Mesenchymal stem cell (in vitro differentiated cells and primary cell): ENCODE measurements at places on chromosomes 4 and X.

GRCh38 chrX:111191598-111191997 lies 78.7 kb downstream of the CAPN6 start:
- no peak for DNase-seq

DNA sequence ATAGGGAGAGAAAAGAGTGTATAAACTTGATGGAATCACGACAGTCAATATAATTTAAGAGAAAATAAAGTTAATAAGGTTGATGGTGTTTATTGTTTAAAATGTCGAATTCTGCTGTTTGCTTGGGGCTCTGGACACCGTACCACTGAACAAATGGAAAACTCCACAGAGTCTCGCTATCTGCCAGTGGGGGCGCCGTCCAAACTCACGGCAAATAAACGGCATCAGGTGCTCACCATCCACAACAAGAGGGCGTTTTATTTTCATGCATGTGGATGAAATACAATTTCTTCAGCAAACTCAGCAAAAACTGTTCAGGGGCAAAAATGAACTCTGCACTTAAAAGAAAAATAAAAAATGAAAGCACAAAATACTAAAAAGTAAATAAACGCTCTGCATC lies 46.6 kb upstream of the FAM47C start:
- DNase-seq = no peak

DNA sequence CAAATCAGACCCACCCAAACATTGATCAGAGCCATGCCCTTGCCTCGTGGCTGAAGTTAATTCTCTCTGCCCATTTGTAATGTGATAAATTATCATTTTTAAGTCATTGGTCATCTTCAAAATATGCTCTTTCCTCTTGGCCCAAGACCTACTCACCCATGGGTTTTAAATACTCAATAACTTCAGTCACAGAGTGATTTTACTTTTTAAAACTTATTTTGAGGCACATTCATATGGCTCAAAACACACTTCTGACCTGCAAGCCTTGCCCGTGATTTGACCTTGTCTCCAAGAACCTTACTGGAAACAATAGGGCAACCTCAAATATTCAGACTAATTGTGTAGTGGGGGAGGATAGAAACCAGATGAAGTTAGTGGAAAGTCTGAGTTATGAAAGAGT lies 176.2 kb upstream of the LNX1 start:
- no peak for DNase-seq

DNA sequence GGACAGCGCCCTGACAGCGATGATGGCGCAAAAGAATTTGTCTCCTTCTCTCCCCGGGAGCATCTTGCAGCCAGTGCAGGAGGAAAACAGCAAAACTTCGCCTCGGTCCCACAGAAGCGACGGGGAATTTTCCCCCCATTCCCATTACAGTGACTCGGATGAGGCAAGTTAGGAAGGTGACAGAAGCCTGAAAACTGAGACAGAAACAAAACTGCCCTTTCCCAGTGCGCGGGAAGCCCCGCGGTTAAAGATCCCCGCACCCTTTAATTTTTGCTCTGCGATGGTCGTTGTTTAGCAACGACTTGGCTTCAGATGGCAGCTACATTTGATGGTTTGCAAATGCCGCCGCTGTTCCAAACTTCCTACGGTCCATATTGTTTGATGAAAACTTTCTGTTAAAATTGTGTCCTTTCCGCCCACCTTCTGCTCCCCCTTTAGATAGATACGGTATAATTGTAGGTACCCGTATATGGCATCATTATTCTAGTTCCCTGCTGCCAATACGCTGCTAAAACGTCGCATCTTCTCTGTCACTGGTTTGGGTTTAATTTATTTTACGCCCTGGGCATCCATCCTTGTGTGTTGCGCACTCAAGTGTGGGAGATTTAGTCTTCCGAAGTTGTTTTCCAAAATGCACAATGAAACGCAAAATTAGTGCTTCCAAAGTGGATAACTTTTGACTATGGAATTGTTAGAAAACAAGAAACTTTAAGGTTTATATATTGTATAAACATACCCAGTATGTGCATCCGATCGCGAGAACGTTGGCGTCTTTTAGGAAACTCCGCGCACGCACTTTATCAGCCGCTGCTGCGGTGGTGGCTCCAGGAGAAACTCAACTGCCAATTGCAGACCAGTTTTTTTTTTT lies 1.5 kb downstream of the ATOH1 start:
- DNase-seq = no peak

DNA sequence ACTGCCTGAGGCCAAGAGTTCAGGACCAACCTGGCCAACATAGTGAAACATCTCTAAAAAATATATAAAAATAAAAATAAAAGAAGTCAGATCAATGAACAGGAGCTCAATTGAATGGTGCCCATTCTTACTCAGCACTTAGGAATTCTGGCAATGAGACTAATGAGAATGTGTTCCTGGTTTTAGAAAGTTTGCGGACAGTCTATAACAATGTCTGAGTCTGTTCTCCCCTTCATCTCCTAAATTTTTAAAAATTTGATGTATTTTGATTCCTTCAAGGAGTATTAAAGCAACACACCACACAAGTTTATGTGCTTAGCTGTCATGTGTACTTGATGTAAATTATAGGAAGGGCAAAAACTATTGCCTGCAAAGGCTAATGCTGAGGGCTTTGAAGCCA lies 30.6 kb upstream of the KCNIP4 start:
- no peak for DNase-seq

- DNase-seq = no peak
Observed at GRCh38 chrX:67536564-67536963, 7.3 kb upstream of the AR start.

DNA sequence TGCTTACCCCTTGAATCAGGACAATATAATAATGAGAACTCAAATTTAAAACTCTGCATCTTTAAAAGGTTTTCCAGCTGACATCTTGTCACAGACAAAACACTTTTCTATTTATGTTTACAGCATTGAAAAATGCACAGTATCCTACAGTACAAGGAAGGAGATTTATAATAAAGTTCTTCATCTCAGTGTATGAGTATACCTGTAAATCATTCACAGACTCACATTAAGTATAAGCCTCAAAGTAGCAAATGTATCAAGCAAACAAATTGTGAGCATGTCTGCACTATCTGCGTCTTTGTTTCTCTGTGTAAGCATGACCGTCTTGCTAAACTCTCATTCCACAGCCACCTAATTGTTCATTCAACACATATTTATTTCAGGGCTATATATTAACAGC lies 52.8 kb downstream of the PPP1R2C start:
- DNase-seq = no peak

DNA sequence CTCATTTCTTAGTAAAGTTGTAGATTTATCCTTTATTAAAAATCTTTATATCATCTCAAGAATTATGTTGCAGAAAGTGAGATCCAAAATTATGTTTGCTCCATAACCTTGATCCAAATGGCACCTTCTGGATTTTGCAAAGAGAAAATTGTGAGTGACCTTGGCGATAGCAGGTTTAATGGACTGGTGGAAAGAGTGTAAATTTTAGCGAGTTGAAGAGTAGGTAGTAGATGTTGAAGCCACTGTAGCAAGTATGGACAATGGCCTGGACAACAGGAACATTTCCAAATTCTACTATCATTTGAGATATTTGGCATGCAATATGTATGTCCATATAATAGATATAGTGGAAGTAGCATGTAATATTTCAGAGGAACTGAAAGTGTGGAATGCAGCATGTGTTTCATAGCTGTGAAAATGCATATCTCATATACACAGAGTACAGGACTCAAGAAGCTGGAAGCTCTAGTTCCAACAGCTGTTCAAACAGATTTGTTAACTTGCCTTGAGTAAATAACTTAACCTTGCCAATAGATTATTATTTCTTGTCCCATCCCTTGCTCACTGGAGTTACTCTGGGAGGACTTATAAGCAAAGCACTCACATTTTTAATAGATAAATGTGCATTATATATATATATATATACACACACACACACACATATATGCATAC lies 152.5 kb upstream of the TLL1 start:
- DNase-seq = no peak

DNA sequence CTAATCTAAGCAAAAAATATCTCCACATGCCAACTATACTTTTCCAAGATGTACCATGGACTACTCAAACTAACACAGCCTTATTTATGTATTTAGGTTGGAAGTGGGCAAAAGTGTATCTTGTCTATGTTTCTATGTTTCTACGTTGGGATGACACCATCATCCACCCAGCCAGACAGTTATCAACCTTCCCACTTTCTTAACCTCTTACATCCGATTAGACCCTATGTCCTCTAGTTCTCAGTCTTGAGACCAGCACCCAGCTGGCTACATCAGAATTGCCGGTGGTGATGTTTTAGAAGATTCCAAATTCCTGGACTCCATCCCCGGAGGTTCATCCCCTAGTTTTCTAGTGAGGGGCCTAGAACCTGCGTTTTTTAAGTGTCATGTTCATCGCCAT lies 1.0 kb upstream of the AASDH start:
- peak; percentile 12 for DNase-seq

DNA sequence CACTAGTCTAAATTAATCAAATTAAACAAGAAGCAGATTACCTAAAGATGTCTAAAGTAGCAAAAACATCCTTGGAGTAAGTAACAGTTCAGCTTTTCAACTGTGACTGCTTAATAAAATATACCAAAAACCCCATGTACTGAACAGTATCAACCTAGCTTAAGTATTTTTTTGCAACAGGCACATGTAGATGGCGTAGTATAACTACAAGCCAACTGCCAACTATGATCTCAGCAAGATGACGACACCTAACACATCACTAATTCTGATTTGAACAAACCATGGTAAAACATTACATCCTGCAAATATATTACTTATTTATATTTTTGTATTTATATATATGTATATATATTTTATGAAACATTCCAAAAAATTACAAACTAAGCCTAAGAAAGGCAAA lies 24.5 kb downstream of the DHX15 start:
- peak; percentile 25 for DNase-seq

GRCh38 chrX:119427024-119427794 lies 28.1 kb downstream of the SLC25A43 start:
- peak; percentile 18 for DNase-seq

- DNase-seq = no peak
Observed at GRCh38 chrX:66012094-66012534, 27.8 kb downstream of the VSIG4 start.

- peak; percentile 33 for DNase-seq
Observed at GRCh38 chr4:2761035-2761923, 5.1 kb upstream of the TNIP2 start.

DNA sequence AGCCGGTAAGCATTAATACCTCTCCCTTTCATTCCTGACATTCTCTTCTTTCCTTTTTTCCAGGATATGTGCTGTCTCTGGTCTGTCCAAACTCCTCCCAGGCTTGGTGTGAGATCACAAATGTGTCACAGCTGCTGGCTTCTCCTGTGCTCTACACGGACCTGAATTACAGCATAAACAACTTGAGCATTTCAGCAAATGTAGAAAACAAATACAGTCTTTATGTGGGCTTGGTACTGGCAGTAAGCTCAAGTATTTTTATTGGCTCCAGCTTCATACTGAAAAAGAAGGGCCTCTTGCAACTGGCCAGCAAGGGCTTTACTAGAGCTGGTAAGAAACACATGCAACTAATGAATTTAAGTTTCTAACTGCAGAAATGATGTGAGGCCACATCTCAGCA lies 8.4 kb downstream of the NIPAL1 start:
- peak; percentile 48 for DNase-seq

- DNase-seq = no peak
Observed at GRCh38 chrX:118480172-118480571, 15.4 kb upstream of the DOCK11 start.

GRCh38 chrX:100340491-100341141 lies 69.5 kb downstream of the PCDH19 start:
- DNase-seq = no peak

- no peak for DNase-seq
Observed at GRCh38 chrX:131201986-131202385, 87.1 kb downstream of the IGSF1 start.

DNA sequence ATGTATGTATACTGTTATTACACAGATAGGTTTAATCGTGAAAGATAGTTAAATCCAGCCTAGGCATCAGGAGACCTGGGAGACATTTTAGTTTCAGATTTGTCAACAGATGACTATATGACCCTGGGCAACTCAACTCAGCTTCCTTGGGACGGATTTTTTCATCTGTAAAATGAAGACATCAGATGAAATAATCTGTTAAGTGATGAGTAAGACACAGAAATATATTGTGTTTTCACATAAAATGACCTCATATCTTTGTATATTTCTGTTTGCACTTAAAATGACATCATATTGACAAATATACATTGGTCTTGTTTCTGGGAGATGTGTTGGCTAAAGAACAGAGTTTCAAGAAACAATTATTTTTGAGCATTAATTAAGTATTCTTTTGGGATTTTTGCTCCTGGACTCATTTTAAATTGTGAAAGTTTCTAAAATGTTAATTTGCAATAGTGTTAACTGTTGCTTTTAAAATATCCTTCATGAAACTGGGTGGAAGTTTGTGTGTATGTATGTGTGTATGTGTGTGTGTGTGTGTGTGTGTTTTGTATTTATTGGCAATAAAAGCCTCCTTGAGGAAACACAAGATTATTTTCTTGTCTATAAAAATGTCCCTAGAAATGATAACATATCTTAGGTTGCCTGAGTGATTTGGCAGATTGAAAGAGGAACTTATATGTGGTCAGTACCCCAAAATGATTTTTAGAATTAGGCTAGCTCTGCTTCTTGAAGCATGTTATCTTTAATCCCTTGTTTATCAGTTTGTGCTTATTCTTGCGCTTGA lies 29.1 kb upstream of the MMAA start:
- DNase-seq = no peak
